ENCODE measurements at places on chromosomes 2 and 18.

GRCh38 chr2:234032279-234032856, 18.1 kb upstream of the SPP2 start:
- DNase-seq: no peak

- DNase-seq: no peak
Measured at GRCh38 chr2:127105656-127106456, 1.1 kb downstream of the BIN1 start.

DNA sequence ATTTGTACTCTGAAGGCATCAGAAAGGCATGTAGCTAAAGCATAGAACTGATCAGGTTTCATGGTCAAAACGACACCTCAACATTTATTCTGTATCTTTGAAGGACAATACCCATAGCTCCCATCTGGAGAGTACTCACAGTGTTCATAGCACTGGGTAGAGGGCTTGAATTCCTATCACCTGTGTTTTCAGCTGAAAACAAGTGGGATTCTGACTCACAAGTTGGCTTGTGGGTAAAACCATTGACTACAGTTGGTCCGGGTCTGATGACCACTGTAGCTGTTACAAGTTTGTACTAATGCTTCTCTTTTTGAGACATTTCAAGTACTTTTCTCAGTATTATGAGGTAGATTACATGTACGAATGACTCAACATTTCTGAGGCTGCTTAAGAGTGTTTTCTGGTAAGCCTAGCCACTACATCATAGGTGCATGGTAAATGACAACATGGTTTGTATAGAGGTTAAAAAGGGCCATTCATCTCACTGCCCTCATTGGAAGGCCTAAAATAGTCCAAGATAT, 68.6 kb upstream of the PELI1 start:
- DNase-seq: no peak

- no peak for DNase-seq
Measured at GRCh38 chr2:118255771-118256372, 167.6 kb downstream of the INSIG2 start.

- DNase-seq: no peak
Measured at GRCh38 chr18:79197531-79197930, 128.3 kb downstream of the ATP9B start.

DNA sequence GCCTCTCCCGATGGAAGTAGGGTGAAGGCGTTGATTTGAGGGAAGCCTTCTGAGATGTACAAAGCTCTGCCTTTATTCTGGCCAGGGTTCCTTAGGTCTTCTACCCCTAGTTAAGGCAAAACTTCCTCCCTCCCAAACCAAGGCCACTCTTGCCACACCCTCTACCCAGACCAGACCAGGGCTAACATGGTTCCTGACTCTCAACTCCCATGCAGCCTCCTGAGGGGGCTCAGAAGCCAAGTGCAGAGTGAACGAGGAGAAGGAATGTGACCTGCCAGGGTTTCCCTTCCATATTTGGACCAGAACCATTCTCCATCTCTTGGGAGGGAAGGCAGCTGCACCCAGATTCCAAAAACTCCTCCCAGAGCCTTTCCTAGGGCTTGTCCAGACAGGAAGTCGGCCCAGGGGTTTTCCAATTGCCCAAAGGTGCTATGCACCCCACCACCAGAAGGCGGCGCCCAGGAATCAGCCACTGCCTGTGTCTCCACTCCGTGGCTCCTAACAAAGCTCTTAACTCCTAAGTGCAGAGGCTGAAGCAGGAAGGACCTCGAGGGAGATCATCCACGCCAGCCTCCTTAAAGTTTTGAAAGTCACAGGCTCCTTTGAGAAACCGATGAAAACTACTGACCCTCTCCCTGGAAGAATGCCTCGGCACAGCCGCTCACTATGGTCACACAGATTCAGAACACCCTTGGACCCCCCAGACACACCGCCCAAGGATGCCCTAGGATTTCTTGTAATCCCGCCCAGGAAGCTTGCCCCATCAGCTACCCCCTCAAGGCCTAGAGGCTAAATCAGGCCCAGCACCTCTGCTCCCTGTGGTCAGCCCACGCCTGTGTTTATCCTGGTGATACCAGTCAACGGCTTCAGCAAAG, 157.8 kb downstream of the SMAD2 start:
- no peak for DNase-seq

GRCh38 chr2:33202641-33203522, 256.1 kb downstream of the LTBP1 start:
- no peak for DNase-seq

DNA sequence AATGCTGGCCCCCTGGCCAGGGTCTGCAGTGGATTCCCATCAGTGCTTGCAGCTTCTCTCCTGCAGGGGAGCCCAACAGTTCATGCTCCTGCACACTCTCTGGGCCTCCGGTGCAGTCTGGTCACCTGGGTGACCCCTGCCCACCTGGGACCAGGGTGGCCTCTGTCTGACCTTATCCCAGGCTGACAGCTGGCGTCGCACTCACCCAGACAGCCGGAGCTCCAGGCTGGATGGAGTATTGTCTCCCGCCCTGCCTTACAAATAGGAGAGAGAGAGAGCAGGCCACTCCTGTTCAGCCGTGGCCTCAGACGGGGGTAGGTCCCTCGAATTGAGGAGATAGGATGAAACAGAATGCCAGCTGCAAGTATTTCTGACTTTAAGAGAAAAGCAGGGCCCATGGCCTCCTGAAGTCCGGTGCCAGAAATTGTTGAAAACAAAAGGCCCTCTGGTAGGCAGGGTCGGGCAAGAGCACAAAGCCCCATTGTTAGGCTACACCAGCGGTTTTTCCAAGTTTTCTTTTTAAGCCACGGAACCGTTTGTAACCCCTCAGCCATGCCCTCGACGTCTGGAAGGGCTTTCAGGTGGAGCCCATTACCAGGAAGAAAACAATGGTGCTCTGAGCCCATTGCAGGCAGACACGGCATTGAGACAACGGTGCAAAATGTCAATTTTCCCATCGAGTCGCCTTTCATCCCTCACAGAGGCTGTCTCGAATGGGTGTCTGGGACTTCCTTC, 258.4 kb downstream of the BCL11A start:
- peak; percentile 38 for DNase-seq
